Pulmonary artery endothelial cell (primary cell): ENCODE measurements at places on chromosomes 2 and 18. TPM values are rescaled to one million over a fixed set of nuclear protein-coding genes. Genes with fewer than 3 reads are reported as not detected.

- no peak for DNase-seq
Measured at GRCh38 chr2:119408221-119408619, 23.4 kb upstream of the TMEM37 start.

DNA sequence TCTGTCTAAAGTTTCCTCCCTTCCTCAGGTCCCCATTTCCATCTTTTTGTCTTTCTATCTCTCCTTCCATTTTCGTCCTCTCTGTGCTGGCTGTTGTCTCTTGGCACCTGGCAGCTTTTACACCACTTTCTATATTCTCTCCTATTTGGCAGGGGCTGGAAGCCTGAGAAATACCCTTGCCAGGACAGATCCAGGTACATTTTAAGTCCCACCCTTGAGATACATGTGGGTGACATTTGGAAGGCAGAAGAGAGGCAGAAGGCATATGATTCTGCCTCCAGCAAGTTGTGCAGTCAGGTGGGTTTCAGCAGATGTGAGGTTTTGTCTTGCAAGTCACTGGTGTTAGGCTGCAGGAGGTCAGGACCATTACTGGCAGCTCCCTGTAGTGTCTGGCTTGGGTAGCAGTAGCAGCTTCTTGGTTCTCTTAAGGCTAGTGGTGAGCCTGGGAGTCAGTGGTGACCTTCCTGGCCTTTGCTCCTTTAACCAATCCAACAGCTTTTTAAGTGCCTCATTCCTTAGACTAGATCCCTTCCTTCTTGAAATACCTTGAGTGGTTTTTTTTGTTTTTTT lies 90.1 kb downstream of the CAPN13 start:
- no peak for DNase-seq

The MC5R gene
- total RNA-seq, result not detected in 2 replicates

- DNase-seq, result no peak
Measured at GRCh38 chr2:176830362-176830761, 382.2 kb upstream of the HNRNPA3 start.

DNA sequence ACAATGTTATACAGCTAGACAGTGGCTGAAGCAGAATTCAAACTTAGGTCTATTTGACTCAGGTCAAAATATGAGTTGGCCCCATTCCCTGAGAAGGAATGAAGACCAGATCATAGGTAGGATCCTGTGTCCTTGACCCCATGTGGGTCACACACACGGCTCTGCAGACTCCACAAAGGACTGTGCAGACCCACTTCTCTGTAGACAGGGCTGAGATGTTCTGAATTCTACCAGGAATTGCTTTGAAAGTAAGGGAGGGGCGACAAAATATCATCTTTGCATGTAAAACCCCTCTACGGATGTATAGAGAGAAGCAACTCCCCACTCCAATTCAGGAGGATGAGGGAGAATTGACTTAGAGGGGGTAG lies 62.3 kb upstream of the CTIF start:
- no peak for DNase-seq

The RESP18 gene
- not detected in 2 replicates for total RNA-seq

The CDH19 gene
- not detected in 2 replicates for total RNA-seq

DNA sequence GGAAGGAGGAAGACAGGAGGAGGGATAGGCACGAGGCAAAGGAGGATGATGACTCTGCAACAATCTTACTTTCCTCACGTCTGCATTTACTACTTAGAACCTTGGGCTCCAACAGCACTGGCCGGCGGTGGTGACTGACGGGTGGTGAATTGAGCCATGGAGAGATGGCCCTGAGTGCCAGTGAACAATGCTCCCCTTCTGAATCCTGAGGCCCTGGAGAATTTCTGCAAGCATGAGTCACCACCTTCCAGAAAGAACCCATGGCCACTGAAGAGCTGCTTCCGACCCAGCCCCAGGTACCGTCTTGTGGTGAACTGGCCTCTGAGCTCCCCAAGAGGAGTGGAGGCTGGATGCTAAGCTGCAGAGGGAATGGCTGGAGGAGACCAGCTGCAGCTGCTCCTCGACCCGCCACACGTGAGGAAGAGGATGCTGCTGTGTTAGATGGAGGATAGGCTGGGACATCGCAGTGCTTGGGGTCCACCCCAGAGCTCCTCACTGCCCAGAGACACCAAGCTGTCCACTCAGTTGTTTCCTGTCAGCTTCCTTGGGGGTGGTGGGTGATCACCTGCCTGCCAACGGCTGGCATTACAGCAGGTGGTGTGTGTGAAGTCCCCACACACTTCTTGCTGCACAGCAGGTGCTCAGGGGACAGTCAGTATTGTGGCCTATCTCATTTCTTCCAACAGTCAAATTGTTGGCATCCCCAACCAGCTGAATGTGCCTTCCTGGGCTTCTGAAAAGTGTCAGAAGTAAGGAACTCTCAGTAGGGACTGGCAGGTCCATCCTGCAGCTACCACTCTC lies 186.5 kb upstream of the ID2 start:
- DNase-seq, result no peak
